ENCODE measurements at places on chromosomes 1 and 21. TPM values are rescaled to one million over a fixed set of nuclear protein-coding genes. Genes with fewer than 3 reads are reported as not detected.
A peak's percentile ranks its signal among the peaks of the same experiment; 100 is the strongest.

DNA sequence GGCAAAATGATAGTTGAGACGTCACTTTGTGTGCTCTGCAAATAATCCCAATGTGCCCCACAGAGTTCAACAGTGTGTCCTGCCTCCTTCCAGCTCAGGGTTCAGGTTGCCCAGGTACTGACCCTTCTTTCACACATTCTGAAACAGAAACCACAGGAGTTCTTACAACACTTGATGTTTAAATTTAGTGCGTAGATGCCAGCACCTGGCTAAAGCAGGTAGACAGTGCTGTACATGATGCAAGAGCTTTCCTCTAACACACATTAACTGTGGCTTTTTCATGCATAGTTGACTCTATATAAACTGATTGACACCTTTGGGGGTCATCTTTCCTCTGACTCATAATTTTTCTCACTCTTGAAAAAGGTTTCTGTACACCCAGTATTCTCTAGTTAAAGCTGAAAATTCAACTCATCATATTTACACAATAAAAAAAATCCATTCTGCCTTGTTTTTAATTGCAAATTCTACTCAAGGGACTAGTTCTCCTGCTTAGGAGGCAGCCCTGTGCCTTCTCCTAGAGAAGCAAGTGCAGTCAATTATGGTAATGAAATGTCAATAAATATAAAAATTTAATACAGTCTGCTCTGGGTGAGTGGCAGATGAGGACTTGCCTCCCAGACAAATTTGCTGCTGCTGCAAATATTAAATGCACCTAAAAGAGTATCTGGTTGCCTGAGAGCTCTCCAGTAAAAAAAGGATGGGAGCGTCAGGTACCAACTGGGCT, 91.4 kb downstream of the NR5A2 start:
- no peaks in the 10 kb centered on the region for H3K27me3 ChIP-seq
- H3K36me3 ChIP-seq = no peaks in the 10 kb centered on the region
- H3K4me3 ChIP-seq = no peak overlapping the region
- no peak overlapping the region for H3K27ac ChIP-seq
- no peaks in the 10 kb centered on the region for H3K4me1 ChIP-seq

- H3K27me3 ChIP-seq = no peaks in the 10 kb centered on the region
- H3K36me3 ChIP-seq = no peaks in the 10 kb centered on the region
- peak; percentile 51 for DNase-seq
- no peak overlapping the region for H3K27ac ChIP-seq
- no peak overlapping the region for H3K4me3 ChIP-seq
These were observed 100.4 kb downstream of the PSMG1 start for GRCh38 chr21:39082656-39083376.

DNA sequence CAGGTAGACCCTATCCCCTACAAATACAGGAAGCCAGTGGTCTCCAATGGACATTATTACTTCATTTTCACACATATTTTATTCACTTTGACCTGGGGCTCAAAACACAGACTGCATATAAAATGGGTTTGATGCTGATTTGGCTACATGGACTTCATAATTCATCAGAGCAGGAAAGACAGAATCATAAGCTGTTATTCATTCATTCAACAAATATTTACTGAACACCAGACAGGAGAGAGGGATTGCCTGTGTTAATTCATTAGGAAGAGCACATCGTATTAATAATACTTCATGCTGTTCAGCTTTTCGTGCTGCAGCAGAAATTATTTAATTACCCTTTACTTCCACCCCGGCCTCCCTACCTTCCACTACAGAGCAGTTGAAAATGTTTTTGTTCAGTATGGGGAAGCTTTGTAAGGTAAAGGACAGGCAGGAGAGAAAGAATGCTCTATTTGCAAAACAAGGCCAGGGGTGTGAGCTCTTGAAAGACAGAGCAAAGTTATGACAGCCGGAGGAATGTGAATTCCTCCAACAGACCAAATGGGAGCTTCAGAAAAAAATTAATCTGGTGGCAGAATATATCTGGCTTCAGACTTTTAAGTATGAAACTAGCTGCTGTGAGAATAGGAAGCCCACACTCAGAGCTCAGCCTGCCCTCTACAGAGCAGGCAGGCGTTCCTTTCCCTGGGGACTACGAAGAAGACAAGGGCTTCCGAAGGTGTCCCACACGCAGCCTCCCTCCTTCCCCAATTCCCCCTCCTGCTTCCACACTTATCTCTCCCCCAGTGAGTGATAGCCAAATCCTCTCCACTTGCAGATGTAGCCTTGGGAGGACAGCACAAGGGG, 58.0 kb downstream of the MDM4 start:
- H3K27me3 ChIP-seq = peaks cover 3% of the 10 kb centered on the region
- no peak for DNase-seq
- no peak overlapping the region for H3K27ac ChIP-seq
- peaks cover 47% of the 10 kb centered on the region for H3K4me1 ChIP-seq
- no peaks in the 10 kb centered on the region for H3K36me3 ChIP-seq

DNA sequence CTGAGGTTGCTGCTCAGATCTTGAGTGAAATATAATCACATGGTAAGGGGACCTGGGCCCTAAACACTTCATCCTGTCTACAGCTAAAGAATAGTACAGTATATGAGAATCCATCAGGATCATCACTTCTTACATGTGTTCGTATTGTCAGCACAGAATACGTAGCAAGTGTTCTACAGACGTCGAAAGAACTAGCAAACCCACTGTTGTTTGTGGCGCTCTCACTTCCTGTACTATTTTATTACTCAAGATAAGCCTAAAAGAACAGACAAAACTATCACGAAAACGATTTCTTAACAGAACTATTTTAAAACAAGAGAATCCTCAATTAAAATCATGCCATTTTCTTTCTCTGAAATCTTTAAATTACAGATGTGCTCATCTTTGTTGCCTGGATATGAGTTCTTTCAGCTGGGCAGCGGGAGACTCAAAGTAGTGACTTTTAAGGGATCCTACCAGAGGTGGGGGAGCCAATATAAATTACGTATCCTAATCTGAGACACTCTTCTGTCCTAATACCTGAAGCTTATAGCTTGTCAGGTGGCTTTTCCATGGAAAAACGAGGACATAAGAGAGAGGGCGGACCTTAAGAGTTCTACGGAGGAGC, 724 bp downstream of the ST7L start:
- H3K27me3 ChIP-seq = no peaks in the 10 kb centered on the region
- H3K4me3 ChIP-seq = peak overlapping the region; percentile 80
- H3K4me1 ChIP-seq = peaks cover 16% of the 10 kb centered on the region
- peaks cover 17% of the 10 kb centered on the region for H3K36me3 ChIP-seq
- H3K27ac ChIP-seq = peak overlapping the region; percentile 94
- DNase-seq = peak; percentile 4

- no peaks in the 10 kb centered on the region for H3K36me3 ChIP-seq
- H3K27me3 ChIP-seq = no peaks in the 10 kb centered on the region
- no peak overlapping the region for H3K4me3 ChIP-seq
- H3K27ac ChIP-seq = no peak overlapping the region
- no peaks in the 10 kb centered on the region for H3K4me1 ChIP-seq
- no peak for DNase-seq
These were observed 34.0 kb upstream of the ABCA4 start for GRCh38 chr1:94154989-94155388.

The URB1 gene
- total RNA-seq = 12.2 TPM

All from neural progenitor cell (in vitro differentiated cells).